ENCODE measurements at places on chromosomes 3 and 15.

GRCh38 chr3:84292128-84292527, 666.7 kb upstream of the CADM2 start:
- no peak for DNase-seq

DNA sequence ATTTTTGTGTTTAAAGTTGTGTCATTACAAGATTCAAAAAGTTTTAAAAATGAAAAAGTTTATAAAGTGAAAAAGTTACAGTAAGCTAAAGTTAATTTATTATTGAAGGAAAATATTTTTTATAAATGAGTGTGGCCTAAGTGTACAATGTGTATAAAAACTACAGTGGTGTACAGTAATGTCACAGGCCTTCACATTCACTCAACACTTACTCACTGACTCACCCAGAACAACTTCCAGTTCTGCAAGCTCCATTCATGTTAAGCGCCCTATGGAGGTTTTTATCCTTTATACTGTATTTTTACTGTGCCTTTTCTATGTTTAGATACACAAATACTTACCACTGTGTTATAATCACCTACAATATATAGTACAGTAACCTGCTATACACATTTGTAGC, 76.3 kb downstream of the DTWD1 start:
- no peak for DNase-seq

DNA sequence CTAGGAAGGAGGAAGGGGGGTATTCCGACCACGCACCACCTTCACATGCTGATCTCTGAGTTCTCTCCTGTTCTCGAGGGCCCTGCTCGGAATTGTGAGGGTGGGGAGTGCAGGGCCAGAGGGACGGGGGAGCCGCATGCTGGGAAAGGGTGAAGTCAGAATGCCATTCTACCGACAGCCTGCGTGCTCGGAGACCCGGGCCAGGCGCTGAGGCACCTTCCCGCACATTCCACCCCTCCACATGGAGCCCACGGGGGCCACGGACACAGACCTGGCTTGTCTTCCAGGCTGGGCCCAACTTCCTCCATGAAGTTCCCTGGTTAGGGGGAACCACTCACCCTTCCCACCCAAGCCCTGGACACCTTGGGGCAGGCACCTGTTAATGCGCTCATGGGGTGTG, 28.7 kb upstream of the PIGZ start:
- DNase-seq: no peak

GRCh38 chr3:154214306-154214705, 93.1 kb downstream of the ARHGEF26 start:
- no peak for DNase-seq

DNA sequence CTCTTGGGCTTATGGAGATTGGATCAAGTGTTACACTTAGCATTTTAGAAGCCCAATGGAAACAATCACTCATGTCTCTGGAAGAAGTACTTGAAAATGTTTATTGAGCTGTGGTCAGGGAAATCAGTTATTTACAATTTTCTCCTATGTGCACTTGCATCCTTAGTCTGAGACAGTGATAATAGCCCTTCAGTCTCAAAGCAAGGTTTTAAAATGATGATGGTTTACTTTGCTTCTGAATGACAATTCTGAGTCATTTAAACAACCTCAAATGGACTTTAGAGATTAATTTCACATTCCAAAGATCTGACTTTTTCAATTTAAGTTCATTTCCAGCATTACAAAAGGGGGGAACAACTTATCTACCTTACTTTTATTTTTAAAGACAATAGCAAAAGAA, 20.1 kb downstream of the TIPARP start:
- DNase-seq: no peak

GRCh38 chr3:172692751-172693338, 18.0 kb downstream of the NCEH1 start:
- DNase-seq: no peak

- DNase-seq: peak; percentile 24
Observed at GRCh38 chr3:118817748-118818165, 216.9 kb downstream of the IGSF11 start.

DNA sequence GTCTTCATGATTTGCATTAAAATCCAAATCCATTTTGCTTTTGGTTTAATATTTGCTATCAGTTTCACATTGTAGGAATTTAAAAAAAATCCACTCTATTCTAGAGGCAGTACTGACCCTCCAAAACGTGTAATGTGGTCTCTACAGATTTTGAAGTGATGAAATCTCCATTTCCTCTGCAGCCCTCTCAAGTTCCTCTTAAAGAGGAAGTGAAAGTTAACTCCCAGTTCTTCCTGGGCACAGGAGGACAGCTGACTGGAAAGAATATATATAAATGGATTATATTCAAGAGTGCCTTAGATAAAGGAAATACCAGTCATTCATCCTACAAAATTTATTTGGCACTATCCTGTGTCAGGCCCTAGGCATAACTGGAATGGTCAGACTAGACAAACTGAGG, 83.5 kb upstream of the PLCL2 start:
- no peak for DNase-seq

GRCh38 chr15:68301301-68301700, 23.8 kb downstream of the FEM1B start:
- no peak for DNase-seq

DNA sequence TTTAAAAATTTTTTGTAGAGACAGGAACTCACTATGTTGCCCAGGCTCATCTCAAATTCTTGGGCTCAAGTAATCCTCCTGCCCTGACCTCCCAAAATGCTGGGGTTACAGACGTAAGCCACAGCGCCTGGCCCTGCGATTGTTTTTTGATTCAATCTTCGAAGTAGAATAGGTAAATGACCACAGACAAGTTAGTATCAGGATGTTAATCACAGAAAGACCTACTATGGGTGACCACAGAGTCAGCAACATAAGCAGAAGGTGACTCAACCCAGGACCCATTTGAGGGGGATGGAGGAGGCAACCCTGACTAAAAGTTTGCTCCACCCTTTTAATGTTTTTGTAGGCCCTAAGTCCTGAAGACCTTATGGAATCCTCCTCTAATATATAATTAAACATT, 10.0 kb upstream of the USP3 start:
- DNase-seq: no peak

- DNase-seq: no peak
Observed at GRCh38 chr3:99818818-99819217, 1.2 kb downstream of the CMSS1 start.

DNA sequence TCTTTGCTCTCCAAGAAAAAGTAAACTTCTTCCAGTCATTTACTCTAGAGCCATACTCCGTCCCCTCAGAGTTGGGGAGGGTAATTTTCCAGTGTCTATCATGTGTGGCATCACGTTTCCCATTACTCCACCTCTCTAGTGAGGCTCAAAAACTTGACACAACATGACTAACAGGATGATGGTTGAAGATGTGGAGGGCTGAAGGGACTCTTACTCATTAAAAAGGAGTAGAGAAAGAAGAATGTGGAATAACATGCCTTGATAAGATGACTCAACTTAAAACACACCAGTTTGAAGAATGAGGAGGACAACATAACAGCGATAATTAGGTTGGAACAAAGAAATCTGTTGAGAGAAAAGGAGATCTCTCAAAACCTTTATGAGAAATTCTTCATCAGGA, 894.3 kb downstream of the OTOL1 start:
- DNase-seq: no peak

DNA sequence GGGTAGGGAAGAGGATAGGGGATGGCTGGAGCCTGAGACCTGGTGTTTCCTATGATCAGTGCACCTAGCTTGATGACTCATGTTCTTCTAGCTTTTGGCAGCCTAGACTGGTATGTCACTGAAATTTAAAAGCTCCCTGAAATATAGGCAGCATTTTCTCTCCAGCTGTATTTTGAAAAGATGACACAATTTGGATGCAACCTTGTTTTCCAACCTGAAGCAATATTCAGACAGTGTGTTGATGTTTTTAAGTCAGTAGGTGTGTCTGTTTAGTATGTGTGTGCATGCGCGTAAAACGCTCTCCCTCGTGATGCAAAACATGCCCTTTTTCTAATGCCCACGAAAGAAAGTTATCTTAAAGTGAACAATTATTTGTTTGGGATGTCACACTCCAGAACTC, 58.5 kb downstream of the RPL22L1 start:
- no peak for DNase-seq

GRCh38 chr15:101044625-101045235, 125.6 kb downstream of the LRRK1 start:
- DNase-seq: no peak

GRCh38 chr3:112247900-112248299, 46.1 kb downstream of the SLC9C1 start:
- DNase-seq: no peak

- no peak for DNase-seq
Observed at GRCh38 chr3:101635345-101635744, 41.6 kb downstream of the ZBTB11 start.

DNA sequence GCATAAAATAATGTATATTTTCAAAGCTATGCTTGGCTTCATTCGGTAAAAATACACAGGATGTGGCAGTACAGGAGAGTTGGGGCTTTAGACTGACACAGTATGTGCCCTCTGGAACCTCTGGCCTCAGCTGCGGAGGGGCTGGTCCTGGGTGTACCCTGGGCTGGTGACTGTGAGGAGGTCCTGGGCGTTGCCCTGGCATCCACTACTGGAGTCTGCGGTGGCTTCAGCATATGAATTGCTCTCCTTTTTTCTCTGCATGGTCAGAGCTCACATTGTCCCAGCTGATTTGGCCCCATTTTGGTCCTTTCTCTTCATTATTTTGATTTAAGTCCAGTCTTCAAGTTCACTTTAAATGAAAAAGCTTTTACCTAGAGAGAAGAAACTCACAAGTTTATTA, 40.5 kb upstream of the CORO2B start:
- no peak for DNase-seq

DNA sequence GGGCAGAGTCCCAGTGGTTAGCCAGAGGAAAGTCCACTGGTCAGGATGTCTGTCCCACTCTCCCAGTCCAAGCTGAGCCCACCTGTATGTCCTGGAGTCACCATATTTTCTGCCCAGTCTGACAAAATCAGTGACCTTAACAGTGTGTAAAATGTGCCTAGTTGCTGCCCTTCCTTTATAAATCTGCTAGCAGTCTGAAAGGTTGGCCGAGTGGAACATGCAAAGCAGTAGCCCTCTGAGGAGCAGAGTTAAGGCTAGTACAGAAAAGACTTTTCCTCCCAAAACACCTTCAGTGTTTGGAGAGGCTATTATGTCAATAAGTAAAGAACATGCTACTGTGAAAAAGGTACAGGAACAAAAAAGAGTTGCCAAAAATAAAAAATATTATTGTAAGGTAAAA, 15.3 kb downstream of the TTC21A start:
- no peak for DNase-seq

DNA sequence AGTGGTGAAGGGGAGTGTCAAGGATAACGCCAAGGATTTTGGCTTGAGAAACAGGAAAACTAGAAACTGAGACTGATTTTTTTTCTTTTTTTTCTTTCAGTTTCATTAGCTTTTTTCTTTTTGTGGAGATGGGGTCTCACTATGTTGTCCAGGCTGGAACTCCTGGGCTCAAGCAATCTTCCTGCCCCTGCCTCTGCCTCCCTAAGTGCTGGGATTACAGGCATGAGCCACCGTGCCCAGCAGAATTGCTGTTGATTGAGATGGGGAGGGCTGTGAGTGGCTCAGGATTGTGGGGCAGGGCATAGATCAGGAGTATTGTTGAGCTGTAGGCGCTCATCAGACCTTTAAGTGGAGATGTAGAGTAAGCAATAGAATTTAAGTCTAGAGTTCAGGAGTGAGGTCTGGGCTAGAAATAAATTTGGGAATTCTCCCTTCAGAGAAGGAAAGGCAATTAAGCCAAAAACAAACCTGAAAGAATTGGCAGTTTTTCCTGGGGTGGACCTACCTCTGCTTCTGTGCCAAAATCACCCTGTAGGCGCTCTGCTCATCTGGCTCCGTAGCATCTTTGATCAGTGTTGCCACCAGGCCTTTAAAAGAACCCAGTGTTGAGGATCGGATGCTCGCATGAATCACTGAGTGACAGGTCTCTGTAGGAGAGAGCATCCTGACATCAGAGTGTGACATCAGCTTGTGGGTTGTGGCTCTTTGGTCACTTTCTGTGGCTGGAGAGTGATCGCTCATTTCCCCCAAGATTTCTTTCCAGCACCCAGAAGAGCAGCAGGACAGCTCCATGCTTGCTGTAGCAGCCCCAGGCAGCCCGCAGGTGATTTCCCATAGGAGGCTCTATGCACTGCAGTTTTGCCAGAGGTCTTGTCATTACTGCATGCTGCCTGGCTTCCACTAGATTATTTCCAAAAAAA, 15.8 kb downstream of the ABHD17C start:
- DNase-seq: no peak

- no peak for DNase-seq
Observed at GRCh38 chr3:138184994-138185393, 2.1 kb upstream of the ARMC8 start.

DNA sequence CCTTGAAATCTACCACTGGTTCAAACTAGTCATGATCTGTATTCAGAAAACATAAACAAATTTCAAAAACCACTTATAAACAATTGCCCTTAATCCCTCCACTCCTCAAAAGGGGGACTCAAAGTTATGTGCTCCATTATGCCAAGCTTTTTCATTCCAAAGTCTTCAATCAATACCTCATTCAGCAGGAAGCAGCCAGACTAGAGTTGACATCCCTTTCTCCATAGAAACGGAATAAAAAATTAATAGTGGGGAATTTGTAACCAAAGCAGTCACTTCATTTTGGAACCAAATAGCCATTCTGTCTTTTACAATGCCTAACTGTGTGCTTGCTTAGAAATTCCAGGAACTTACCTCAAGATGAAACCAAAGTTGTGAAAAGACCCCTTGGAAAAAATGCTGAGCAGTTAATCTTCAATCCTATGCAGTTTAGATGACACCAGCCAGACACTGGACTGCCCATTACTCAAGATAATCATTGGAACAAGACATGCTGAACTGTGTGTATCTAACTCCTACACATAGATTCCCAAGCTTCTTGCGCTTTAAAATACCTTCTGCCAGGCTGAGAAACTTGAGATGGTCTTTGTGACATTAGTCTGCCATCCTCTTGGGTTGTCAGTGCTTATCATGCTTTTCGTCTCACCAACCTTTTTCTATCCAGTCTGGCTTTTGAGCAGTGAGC, 406.2 kb downstream of the PLOD2 start:
- DNase-seq: no peak

DNA sequence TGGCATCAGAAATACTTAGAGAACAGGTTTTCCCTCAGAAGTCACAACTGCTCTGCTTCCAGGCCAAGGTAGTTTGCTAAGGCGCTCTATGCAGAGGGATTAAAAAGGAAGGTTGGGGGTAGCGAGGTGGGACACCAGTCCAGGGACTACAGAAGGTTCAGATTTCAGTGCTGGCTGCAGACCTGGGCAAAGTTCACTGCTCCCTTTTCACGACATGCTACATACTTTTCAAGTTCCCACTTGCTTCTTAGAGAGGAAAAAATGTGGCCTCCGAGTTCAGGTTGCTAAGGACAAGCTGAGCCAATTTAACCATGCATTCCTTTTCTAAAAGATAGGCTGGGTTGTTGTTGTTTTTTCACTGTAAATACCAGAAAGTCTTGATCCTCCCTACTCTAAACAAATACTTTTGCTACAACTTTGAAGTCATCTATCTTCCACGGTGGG, 158.6 kb upstream of the NR2F2 start:
- DNase-seq: peak; percentile 71

All from ELF-1 (cell line).